ENCODE measurements at places on chromosomes 13 and 19.

DNA sequence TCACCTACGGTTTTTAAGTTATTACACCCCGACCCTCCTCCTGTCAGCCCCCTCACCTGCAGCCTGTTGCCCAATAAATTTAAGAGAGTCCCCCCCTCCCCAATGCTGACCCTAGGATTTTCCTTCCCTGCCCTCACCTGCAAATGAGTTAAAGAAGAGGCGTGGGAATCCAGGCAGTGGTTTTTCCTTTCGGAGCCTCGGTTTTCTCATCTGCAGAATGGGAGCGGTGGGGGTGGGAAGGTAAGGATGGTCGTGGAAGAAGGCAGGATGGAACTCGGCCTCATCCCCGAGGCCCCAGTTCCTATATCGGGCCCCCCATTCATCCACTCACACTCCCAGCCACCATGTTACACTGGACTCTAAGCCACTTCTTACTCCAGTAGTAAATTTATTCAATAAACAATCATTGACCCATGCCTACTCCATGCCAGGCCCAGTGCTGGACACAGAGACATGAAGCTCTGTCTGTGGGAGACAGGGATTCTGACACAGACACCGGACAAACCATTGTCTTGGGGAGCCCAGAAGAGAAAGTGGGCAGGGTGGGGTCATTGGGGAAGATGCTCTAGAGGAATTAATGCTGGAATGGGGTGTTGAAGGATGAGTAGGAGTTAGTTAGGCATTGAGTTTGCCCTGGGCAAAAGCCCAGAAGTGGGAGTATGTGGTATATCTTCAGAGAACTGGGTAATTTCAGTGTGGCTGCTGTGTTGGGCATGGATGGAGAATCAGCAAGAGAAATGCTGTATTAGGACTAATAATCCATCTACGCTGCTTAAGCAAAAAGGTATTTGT is 19.2 kb downstream of the CKM start:
- DNase-seq = no peak

DNA sequence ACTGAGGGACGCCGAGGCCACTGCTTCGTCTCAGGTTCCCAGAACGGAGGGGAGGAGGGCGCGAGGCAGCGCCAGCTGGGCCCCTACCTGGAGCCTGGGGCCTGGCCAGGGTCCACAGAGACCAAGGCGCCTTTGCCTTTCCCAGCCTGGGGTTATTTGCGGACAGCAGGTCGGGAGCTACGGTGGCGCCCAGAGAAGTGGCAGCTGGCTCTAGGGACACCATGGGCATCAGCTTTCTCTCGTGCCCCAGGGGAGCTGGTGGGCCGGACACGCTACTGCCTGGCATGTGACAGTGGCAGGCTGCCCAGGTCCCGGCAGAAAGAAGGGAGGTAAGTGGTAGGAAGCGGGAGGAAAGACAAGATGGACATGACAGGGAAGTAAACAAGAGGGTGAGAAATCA is 19.0 kb downstream of the AKT2 start:
- no peak for DNase-seq

GRCh38 chr19:45814851-45815480 is at the start of gene RSPH6A:
Gene RSPH6A, minus strand, starts transcription at chr19:45815308. Its CDS starts 132 bp downstream, at chr19:45815176.
- DNase-seq = no peak

DNA sequence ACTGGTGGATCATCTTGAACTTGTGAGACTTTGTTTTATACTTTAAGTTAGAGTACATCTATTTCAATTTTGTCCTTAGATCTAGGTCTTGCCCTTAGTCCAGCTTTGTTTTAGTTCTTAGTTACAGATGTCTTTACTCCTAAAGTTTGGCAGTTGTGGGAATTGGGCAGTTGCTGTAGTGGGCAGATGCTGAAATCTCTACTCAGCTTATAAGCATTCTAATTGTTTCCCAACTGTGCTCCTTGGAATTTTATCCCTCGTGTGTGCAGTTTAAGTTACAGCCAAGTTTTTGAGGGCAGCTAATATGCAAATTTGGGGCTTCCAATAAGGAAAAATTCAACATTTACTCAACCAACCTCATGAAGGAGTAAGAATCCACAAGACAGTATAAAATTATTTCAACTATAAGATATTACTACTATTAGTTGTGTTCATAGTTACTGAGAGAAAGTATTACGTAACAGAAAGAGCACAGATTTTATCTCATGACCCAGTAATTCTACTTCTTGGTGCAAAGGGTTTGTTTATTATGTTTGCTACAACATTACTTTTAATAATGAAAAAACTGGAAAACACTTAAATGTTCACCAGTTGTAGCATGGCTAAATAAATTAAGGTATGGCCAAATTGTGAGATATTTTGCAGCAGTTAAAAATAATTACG is 32.9 kb downstream of the CCDC122 start:
- no peak for DNase-seq

DNA sequence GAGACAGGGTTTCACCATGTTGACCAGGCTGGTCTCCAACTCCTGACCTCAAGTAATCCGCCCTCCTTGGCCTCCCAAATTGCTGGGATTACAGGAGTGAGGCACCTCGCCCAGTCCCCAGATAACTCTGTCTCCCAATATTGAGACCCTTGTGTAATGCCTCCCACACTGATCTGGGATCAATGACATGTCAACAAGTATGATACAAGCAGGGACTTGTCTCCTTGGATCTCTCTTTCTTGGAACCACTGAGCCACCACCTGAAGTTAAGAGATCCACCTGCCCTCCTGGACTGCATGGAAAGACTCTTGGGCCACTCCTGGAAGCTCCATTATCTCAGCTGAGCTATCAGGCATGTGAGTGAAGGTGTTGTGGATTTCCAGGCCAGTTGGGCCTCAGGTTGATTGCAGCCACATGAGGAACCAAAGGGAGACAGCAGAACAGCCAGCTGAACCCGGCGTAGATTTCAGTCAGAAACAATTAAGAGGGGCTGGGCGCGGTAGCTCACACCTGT is 15.1 kb downstream of the NFKBID start:
- no peak for DNase-seq

GRCh38 chr13:105805892-105806627 is 729.4 kb downstream of the EFNB2 start:
- DNase-seq = no peak

GRCh38 chr13:20499986-20500385 is 25.7 kb downstream of the CRYL1 start:
- DNase-seq = no peak

DNA sequence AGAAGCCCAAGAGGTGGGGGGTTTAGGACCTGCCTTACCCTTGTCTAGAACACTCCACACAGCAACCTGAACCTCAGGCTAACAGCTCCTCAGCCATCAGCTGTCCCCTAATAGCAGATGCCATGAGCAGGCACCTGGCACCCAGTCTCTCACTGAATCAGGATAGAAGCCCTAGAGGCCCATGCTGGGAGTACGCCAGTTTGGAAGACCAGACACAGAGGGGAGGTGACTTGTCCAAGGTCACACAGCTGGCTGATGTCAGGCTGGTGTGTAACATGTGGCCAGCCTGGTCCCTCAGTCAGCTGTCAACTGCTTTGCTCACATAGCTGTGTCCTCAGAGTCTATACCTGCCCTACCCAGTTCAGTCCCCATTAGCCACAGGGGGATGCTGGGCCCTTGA is 12.8 kb upstream of the SAMD1 start:
- DNase-seq = no peak

- DNase-seq = no peak
Measured at GRCh38 chr19:3618144-3618810, 8.3 kb downstream of the CACTIN start.

DNA sequence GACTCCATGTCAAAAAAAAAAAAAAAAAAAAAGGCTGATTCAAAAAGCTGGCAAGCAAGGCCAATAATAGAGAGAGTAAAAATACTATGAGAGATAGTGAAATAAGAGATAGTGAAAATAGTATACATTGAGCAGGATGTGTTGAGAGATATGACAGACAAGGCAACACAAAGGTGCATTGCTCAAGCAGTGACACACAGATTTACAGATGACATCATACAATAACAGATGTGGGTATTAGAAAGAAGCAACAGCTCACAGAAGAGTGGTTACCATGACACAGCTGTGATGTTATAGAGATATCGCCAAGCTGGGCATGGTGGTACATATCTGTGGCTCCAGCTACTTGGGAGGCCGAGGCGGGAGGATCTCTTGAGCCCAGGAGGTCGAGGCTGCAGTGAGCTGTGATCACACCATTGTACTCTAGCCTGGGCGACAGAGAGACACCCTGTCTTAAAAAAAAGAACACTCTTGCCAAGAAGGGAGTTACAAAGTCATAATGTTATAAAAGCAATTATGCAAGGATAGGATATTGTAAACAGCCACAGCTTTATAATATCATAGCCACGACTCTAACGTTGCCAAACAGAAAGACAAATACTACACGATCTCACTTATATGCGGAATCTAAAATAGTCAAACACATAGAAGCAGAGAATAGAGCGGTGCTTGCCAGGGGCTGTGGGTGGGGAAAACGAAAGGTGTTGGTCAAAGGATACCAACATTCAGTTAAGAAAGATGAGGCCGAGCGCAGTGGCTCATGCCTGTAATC is 10.3 kb downstream of the TNFSF9 start:
- DNase-seq = no peak

Data from CMK (cell line).